SW 1271 (cell line): ENCODE measurements at places on chromosomes 1 and 21.

GRCh38 chr21:20997636-20998455, at the start of gene NCAM2:
Gene NCAM2, plus strand, starts transcription at chr21:20998409.
- no peak for DNase-seq

DNA sequence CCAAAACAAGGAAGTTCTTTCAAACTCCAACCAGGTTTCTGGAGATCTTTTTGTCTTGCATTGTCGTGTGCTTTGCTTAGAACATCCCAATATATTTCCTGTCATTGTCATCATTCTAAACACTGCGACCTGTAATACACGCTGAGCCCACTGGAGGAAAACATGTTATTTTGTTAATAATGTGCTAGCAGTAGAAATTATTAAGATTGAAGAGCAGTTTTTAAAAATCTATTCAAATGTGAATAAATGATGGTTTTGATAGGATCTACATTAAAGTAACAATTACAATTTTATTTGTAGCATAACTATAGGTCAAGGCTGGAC, 268.5 kb downstream of the PTPRC start:
- DNase-seq: no peak

GRCh38 chr1:81369833-81370232, 430.9 kb upstream of the ADGRL2 start:
- DNase-seq: no peak

DNA sequence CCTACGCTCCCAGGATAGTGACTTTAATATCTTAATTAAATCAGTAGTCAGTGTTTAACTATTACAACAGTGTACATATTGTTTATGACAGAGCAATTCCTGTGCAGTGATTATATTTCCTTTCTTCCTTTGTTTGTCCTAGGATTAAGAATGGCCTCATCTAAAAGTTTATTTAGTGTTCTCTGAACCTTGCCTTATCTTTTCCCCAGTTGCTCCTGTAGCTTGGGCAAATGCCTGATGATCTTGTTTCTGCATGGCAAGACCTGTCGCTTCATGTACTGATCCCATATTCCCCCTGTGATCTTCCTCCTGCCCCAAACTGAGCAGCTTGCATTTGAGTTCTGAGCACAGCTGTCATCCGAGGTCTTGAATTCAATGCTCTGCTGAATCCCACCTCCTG, 69.1 kb upstream of the STUM start:
- no peak for DNase-seq

GRCh38 chr1:47587891-47588582, 150.2 kb downstream of the FOXD2 start:
- no peak for DNase-seq

- DNase-seq: no peak
Observed at GRCh38 chr1:222047366-222047765, 305.5 kb upstream of the DUSP10 start.

DNA sequence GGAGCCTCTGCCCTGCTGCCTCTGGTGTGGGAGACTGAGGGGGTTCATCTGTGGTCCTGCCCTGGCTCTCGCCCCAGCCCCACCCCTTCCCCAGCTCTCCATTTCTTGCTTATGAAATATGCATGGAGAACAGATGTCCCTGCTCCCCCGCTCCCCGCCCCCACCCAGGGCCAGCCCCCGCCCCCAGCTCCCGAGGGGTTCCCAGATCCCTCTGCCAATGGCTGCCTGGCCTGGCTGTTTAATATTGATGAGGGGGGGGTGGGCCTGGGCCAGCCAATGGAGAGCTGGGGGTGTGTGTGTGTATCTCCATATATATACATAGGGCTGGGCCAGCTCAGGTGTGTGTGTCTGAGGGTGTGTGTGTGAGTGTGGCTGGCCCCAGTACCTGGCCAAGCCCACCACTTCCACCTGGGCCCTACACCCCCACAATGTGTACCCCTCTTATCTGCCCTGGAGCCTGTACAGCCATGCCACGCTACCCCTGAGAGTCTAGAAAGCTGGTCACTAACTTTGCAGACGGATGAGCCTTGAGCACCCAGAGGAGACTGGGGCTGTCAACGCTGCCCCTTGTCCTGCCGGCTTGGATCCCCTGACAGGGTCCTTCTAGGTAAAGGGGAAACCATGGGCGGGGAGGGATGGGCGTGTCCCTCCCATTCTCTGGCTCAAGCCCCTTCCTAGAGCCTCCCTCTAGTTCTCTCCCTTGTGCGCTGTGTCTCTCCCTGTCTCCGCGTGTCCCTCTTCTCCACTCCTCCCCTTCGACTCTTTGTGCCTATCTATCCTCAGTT, at the start of gene NHLH1:
Gene NHLH1 (plus strand): TSS at position 341 of the 785 bp plus-strand sequence. CDS start 3,661 bp downstream, outside the sequence.
- no peak for DNase-seq

- no peak for DNase-seq
Observed at GRCh38 chr21:37532868-37533780, 166.6 kb downstream of the DYRK1A start.

GRCh38 chr1:236307435-236307834, 25.7 kb upstream of the ERO1B start:
- DNase-seq: no peak

DNA sequence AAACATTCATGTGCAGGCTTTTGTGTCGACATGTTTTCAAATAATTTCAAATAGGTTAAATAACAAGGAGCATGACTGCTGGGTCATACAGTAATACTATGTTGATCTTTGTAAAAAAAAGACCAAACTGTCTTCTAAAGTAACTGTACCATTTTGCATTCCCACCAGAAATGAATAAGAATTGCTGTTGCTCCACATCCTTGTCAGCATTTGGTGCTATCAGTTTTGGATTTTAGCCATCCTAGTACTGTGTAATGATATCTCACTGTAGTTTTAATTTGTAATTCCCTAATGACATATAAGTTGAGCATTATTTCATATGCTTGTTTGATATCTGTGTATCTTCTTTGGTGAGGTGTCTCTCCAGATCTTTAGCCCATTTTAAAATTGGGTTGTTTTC, 11.6 kb downstream of the UROD start:
- DNase-seq: no peak

DNA sequence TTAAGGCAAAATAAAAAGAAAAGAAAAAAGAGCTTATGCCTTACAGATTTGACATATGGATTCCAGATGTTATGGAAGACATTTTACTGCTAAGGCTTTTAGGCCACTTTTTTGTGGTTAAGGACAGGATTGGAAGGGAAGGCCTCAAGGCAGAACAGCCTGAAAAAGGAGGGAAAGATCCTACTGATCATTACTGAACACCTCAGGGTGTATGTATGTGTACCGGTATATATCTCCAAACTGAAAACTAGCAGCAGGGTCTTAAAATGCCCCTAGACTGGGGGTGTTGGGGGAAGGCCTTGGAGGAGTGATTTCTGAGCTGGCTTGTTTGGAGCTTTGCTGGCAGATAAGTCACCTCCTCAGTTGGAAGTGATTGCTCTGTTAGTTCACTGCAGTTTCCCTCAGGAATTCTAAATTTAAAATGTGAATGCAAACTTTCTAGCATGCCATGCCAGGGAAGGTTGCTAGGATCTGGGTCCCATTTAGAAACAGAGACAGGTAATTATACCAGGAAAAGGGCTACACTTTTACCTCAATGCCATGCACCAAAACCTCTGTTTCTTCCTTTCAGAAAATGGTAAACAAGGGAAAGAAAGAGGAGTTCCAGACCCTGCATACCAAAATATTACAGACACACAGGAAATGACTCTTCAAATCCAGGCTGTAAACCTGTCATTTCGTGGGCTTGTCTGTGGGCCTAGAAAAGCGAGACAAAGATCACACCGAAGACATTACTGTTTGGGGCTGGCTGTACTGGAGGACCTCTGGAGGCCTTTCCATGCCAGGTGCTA, 15.0 kb downstream of the C1orf52 start:
- no peak for DNase-seq

GRCh38 chr1:180521474-180522212, 19.3 kb upstream of the ACBD6 start:
- DNase-seq: no peak

DNA sequence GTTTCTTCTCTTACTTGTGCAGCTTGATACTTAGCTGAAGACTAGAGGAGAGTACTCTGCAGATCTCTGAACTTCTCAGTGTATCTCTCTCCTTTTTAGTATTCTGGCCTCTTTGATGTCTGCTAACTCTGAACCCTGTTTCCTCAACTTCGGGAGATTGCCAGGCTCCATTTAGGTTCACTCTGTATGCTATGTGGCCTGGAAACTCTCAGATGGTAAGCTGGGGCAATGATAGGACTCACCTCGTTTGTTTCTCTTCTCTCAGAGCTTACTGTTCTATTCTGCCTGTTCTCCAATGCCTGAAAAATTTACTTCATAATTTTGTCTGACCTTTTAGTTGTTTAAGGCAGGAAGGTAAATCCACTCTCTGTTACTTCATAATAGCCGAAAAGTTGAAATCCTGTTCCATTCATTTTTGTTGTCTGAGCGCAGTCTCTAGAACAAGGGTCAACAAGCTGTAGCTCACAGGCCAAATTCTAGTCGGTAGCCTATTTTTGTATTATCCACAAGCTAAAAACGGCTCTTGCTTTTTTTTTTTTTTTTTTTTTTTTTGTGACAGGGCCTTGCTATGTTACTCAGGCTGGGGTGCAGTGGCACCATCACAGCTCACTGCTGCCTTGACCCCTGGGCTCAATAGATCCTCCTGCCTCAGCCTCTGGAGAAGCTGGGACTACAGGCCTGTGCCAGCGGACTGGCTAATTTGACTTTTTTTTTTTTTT, 33.3 kb downstream of the ZMYM4 start:
- DNase-seq: no peak

GRCh38 chr1:96865731-96866685, 144.4 kb downstream of the PTBP2 start:
- DNase-seq: peak; percentile 25

GRCh38 chr1:171484760-171485374, 463 bp upstream of the PRRC2C start:
- DNase-seq: no peak

DNA sequence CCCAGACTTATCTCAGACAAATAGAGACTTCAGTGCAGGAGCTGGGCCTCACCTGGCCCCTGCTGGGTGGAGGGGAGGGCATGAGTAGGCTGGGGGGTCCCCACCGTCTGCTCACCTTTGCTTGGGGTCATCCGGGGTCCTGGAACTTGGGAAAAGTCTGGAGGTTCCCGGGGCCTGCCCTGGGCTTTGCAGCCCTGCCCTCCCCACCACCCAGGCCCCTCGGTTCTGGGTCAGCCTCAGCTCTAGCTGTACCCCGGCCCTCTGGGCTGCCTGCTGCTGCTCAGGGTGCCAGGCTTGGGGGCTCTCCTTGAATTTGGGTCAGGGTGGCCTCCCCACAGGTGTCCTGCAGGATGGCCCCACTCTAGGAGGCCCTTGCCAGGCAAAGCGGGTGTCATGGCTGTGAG, 2.4 kb upstream of the TMEM52 start:
- no peak for DNase-seq

- no peak for DNase-seq
Observed at GRCh38 chr1:197374428-197374827, 106.4 kb downstream of the CRB1 start.

DNA sequence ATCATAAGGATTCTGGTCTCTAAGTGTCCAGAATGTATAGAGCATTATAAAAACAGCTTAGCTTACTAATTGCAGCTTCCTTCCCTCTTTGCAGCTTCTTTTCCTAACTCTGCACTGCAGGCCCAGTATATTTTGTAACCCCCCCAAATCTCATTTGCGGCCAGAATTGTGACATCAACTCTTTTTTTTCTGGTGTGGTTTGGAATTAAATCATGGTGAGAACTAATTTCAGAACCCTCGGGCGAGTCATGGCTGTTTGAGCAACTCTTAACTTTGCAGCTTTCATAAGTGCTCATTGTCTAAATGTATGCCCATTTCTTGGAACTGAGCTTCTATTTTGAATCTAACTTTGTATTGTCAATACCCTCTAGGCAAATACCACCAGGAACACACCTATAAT, 187.4 kb downstream of the CYYR1 start:
- no peak for DNase-seq

GRCh38 chr1:87226341-87226760, 102.3 kb upstream of the LMO4 start:
- DNase-seq: peak; percentile 20

DNA sequence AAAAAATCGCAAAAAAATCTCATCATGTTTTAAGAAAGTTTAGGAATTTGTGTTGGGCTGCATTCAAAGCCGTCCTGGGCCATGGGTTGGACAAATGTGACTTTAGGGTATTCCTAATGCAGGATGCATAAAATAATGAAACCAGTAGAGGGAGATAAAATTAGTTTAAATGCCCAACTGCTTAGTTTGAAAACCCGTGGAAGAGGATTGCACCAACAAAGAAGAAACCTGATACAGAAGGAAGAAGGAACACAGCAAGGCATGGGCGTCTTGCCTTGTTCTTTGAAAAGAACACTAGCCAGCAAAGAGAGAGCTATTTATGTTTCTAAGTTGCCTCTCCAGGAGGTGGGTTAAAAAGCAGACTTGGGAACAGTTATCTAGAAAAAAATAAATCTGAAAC, 37.9 kb downstream of the WDR3 start:
- DNase-seq: no peak

GRCh38 chr1:228736844-228737445, 1.7 kb downstream of the RHOU start:
- no peak for DNase-seq

GRCh38 chr1:203450479-203451149, 25.0 kb upstream of the PRELP start:
- no peak for DNase-seq

GRCh38 chr1:35883635-35884101, 659 bp downstream of the AGO1 start:
- peak; percentile 15 for DNase-seq

GRCh38 chr1:8412183-8412831, 94.4 kb downstream of the SLC45A1 start:
- peak; percentile 26 for DNase-seq

DNA sequence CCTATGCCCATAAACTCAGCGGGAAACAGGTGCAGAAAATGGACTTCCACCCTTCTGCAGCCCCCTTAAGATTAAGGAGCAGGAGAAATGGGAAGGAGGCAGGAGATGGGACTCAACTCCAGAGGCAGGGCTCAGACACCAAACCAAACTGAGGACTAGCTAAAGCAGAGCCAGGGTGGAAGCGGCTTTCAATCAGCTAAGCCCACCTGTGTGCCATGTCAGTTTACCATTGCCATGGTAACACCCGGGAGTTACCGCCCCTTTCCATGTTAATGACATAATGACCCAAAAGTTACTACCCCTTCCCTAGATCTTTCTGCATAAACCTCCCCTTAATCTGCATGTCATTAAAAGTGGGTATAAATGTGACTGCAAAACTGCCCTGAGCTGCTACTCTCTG, 653.5 kb downstream of the PTPRU start:
- DNase-seq: no peak

- no peak for DNase-seq
Observed at GRCh38 chr1:229114315-229114714, 156.6 kb upstream of the RAB4A start.

DNA sequence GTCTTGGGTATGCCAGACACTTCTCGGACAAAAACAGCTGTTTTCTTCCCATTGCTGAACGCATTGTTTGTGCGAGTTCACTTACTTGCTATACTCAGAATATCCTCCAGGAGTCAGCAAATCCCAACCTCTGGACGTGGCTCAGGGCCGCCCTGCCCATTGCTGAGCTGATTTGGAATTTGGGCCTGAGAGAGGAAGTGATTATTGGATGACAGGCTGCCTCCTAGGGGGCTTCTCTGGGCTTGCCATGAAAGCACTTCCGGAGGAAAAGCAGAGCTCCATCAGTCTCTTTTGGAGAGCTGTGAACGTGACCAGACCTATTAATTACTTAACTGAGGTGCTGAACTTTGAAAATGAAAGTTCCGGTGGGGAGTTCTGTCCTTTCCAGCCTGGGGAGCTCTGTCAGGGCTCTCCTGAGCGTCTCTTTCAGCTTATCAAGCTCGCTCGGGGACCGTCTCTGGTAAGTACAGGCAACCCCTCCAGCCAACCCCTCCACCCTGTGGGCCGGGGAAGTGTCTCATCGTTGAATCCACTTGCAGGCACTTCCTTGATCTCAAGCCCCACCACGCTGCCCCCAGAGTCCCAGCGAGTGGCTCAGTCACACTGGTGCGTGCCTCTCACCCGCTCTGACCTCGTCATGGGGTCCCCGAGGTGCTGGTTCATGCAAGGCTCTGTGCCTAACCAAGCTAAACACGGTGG, 76.9 kb downstream of the CLIC6 start:
- peak; percentile 74 for DNase-seq
